ENCODE measurements at places on chromosomes 3 and 15.
A peak's percentile ranks its signal among the peaks of the same experiment; 100 is the strongest.

DNA sequence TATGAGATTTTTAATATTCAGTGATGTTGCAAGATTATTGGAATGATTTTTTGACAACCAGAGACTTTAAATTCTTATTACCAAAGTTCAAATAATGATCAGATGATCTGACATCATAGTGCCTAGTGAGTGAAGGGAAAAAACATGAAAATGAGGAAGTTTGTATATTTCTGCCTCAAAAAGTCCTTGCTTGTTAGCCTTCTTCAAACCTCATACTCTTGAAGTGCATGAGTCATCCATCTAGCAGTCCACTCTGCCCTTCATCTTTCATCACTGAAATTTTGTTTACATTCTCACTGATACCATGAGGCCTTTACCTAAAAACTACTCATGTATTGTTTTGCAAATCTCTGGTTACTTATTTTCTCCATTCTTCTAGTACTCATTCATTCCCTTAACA is 23.9 kb upstream of the OR5H6 start:
- no peak for DNase-seq

DNA sequence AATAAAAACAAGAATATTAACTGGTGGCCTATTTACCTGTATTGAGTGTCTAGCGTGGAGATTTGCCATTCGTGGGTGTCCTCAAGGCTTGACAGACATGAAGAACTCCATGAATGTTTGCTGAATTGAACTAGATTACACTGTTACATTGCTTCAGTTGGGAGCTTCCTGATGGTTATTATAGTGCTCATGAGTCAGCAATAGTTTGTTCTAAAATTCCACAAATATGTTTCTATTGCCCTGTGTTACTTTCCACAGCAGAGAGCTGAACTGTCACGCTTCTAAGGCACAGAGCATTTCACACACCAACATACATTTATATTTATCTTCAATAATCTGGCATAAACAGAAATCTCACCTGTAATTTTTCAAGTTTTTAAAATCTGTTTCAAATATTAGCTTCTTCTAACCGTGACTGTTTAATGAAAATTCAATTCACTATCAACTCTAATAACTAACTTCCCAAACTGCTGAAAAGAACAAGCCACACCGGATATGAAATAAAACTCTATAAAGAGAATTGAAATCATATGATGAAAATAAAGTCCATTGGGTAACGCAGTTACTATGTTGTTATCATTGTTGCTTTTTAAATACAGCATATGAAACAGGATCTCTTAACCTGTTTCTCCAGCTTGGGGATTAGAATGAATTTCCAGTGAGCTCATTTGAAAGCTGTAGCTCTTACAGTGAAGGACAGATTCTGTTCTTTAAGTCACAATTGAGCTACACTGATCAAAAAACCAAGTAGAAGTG is 61.2 kb upstream of the MCF2L2 start:
- DNase-seq: no peak

- DNase-seq: no peak
These were observed 2.7 kb downstream of the TM4SF18 start for GRCh38 chr3:149330609-149331331.

GRCh38 chr15:60116456-60117089 is 112.5 kb downstream of the FOXB1 start:
- peak; percentile 7 for DNase-seq

DNA sequence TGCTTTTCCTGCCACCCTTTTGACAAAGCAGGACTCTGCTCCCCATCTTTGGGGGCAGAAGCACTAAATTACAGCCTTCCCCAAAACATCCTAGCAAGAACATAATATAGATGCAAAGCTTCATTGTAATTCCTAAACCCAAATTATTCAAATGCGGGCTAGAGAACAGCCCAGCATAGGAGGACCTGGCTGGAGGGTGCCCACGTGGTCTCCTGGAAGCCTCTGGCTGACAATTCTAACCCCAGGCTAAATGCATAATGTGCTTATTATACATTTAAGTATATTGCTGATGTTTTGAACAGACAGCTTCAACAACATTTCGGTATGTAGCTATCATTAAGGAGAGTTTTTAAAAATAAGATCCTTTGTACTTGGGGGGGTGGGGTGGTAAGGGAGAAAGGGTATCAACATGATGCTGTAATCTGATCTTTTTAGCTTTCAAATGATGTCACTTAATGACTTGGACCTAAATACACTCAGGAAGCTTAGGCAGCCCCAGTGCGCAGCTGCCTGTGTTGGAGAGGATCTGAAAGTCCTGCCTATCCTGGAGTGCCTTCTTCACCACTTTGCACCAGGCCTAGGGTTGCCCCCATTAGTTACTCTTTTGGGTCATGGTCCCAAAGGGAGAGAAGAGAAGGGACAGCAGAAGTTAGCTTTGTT is 57.2 kb upstream of the USP3 start:
- DNase-seq: peak; percentile 58
